ENCODE measurements at places on chromosomes 7 and 10.
A peak's percentile ranks its signal among the peaks of the same experiment; 100 is the strongest.

DNA sequence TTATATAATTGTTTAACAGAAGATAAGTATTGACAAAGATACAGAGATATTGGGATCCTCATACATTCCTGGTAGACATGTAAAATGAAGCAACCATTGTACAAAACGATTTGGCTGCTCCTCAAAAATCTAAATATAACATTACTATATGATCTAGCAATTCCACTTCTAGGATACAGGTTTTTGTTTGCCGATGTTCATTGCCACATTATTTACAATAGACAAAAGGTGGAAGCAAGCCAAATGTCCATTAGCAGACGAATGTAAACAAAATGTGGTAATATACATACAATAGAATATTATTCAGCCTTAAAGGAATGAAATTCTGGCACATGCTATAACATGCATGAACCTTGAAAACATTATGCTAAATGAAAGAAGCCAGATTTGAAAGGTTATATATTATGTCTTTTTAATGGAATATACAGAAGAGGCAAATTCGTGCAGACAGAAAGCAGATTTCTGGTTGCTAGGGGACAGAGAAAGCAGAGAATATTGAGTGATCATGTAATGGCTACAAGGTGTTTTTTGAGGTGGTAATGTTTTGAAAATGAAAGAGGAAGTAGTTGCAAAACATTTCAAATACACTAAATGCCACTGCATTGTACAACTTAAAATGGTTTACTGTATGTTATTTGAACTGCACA is 44.9 kb downstream of the POLR1F start:
- no peak for DNase-seq

DNA sequence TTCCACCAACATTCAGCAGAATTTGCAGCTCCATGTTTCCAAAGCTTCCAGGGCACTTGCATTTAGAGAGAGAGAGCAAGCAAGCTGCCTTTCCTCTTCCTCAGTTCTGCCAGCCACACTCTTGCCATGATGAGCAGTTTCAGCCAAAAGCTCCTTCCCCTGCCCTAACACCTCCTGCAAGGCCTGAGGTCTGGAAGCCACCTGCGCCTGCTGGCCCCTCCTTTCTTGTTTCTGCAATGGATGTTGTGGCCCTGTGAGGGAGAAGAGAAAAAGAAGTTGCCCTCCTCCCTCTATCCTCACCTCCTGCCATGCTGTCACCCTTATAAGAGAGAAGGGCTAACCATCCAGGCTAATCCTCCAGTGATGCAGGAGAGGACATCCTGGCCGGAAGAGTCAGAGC is 48.7 kb downstream of the IKZF1 start:
- DNase-seq: no peak

DNA sequence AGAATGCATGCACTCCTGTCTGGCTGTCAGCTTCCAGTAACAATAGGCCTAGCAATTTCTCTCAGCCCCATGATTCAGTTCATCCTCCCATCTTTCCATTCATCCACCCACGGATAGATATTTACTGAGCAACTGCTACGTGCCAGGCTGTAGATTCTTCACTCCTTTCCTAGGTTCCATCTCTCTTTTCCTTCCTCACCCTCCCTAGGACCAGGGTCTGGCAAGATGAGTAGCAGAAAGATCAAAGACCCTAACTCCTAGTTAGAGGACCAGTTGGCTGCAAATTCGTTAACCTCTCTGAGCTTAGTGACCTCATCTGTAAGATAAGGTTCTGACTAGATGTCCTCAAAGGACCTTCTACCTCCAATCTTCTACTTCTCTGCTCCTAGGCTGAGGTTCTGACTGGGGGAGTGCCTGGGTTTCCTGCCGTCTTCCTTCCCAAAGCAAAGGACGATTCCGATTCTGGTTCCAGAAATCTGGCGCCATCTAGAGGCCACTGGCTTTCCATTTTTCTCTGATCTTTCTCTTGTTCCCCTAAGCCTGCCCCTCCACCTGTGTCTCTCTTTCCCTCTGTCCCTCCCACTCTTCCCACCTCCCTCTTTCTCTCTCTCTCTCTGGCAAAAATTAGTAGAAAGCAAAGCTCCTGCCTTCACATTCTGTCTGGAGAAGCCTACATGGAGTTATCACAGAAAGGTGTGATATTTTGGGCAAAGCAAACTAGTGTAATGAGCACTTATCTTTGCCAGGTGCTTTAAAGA is 26.2 kb downstream of the TBATA start:
- DNase-seq: peak; percentile 57

DNA sequence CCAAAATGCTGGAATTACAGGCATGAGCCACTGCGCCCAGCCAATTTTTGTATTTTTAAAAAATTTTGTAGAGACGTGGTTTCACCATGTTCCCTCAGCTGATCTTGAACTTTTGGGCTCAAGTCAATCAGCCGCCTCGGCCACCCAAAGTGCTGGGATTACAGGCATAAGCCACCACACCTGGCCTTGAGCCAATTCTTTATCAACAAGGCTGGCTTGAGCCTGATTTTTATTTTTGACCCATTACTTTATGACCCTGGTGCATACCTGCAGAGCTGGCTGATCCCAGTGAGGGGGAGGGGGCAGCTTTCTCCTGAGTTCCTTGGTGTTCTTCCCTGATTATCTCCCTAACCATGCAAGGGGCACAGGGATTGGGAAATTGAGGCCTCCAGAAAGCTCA is 15.8 kb upstream of the CPA1 start:
- no peak for DNase-seq

DNA sequence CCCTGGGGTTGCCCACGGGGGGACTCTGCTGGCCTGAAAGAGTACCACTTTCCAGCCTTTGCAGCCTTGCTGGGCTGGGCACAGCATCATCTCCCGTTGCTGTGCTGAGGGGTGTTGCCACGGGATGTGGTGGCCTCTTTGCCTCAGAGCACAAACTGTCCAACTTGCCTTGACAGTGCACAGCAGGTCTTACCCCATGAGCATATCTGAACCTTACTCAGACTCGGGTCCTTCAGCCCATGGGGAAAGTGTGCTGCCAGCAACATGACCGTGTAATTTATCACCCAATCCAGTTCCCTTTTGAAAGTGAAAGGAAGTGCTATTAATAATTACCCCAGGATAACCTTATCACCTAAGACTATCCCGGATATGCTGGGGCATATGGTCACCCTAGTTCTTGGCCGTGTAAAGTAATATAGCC is 46.8 kb downstream of the TBXAS1 start:
- peak; percentile 32 for DNase-seq

GRCh38 chr7:90560730-90561129 is 35.4 kb upstream of the CDK14 start:
- no peak for DNase-seq

DNA sequence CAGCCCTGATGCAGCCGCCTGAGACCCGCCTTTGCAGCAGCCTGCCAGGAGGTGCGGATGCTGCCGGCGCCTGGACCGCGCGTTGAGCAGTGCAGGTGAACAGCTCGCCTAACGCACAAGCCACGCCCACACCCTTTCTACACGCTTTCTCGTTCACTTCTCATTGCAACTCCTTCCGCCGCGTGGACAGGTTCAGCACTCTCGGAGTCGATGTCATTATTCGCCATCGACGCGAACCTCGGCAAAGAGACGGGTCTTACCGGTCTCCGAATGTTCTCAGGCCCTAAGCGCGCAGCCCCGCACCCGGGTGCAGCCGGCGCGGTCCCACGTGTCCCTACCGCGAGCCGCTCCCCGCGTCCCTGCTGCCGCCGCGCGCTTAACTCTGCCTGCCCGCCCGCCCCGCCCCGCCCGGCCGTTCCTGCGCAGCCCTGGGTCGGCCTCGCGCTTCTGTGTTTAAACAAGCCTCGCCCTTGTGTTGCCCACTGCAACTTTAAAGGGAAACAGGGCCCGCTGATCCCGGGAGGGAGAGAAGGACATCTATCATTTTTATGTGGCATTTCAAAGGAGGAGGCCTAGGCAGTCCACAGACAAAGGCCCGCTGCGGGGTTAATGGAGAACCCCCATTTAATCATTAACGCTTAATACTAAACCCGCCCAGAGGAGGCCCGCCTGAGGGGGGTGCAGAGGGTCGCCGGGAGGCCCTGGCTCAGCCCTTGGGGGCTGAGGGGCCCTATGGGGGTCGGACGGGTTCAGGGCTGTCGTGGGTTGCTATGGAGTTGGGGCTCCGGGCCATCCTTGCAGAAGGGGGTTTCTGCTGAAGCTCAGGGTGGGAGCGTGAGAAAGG is 128.5 kb downstream of the WDR11 start:
- no peak for DNase-seq

DNA sequence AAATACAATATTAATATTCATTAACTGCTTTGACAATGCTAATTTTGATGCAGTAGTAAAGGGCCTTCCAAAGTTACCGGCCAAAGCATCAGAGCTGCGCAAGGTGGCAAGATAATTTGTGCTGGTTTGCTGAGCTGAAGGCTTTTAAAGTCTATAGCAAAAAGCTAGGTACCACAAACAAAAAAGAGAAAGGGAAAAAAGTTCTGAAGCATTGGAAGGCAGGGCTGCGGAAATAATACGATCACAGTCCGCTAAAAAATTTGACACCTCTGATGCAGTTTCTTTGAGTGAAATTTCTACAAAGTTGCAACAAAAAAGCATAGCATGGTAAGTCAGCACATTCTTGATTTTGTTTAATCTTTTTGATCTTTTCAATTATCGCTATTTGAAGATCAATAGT is 175.6 kb downstream of the TCF7L2 start:
- DNase-seq: no peak

DNA sequence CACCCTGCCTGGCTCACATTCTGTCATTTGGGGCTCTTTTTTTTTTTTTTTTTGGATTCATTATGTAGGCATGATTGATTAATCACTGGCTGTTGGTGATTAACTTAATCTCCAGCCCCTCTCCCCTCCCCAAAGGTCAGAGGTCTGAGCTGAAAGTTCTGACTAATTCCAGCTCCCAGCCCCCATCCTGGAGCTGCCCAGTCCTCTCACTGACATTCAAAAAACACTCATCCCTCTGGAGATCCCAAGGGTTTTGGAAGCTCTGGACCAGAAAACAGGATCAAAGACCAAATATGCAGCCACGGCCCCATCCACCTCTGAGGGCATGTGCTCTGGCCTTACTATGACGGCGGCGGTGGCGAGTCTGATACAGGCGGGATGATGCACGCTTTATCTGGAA is 53.8 kb downstream of the RBM17 start:
- no peak for DNase-seq

- no peak for DNase-seq
Observed at GRCh38 chr10:71648933-71649320, 70.7 kb downstream of the C10orf105 start.

DNA sequence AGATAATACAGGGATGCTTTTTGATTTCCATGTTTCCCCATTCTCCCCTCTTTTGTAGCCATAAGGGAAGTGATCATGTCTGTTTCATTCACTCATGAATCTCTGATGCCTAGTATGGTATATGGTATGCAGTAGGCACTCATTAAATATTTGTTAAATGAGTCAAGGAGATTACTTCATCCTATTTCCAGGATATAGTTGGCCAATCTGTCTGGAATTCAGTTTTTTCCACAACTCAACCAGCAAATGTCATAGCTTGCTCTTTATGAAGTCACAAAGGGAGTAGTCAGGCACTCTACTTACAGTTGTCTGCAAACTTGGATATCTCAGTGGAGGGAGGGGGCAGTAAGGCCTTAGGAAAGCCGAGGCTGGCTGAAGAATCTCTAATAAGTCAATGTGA is 853.6 kb downstream of the LRMDA start:
- DNase-seq: no peak

Data from CD4-positive, alpha-beta T cell treated with Interleukin-15 for 1 hour (primary cell).